ENCODE measurements at places on chromosomes 5 and 9.

GRCh38 chr9:138112090-138112748 lies 234.6 kb downstream of the CACNA1B start:
- H3K4me1 ChIP-seq, result no peaks in the 10 kb centered on the region
- H3K27ac ChIP-seq, result no peak overlapping the region
- no peaks in the 10 kb centered on the region for H3K36me3 ChIP-seq
- H3K27me3 ChIP-seq, result no peaks in the 10 kb centered on the region
- DNase-seq, result no peak

DNA sequence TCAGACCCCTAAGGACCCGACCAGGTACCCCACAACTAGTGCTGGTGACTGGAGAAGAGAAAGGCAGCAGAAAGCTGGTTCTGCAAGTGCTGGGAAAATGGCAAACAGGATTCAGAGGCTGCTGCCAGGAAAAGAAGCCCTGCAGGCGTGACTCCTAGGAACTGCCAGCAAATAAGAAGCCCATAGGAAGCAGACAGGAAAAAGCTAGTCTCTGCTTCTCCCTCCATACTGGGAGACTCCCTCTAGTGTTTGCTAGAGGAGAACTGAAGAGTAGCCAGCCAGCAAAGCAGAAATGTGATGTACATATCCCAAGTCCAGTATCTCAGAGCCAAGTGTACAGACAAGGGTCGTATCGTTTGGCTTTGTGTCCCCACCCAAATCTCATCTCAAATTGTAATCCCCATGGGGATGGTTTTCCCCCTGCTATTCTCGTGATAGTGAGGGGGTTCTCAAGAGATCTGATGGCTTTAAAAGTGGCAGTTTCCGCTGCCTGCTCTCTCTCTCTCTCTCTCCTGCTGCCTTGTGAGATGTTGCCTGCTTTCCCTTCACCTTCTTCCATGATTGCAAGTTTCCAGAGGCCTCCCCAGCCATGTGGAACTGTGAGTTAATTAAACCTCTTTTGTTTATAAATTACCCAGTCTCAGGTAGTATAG lies 38.1 kb upstream of the TUSC1 start:
- H3K27me3 ChIP-seq, result no peaks in the 10 kb centered on the region
- peak; percentile 80 for DNase-seq
- H3K27ac ChIP-seq, result no peak overlapping the region
- H3K4me3 ChIP-seq, result no peak overlapping the region
- H3K36me3 ChIP-seq, result no peaks in the 10 kb centered on the region
- peaks cover 7% of the 10 kb centered on the region for H3K4me1 ChIP-seq

DNA sequence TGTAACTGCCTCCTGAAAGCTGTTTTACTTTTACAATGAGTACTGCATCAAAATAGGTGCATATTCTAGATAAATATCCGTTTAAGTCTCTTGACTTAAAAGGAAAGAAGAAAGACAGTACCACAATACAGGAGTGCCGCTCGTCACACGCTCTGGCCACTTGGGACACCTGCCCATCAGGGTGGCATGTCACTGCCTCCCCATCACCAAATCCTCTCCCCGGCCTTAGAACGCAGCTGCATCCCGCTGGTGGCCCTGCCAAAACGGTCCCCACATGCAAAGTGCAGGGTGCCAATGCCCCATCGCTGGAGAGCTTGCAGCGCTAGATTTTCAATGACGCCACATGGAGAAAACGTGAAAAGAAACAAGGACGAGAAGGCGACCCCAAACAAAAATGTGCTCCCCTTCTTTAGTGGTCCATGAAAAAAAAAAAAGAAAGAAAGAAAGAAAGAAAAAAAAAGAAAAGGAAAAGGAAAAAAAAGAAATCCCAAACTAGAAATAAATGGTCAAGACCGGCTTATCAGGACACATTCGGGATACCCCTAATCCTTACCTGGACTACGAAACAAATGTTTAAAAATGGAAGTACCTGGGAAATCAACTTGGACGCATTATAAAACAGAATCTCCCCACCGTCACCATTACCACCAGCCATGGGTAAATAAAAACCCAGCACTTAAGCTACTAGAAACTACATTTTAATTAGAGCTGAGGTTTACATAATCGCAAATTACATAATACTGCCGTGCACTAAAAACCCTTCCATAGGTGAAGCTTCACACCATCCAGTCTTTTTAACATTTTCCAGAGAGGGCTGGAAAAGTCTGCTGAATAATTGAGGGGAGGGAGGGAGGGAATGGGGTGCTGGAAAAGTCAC lies 1.0 kb downstream of the ANKH start:
- H3K4me1 ChIP-seq, result no peaks in the 10 kb centered on the region
- DNase-seq, result no peak
- H3K36me3 ChIP-seq, result no peaks in the 10 kb centered on the region
- peaks cover 24% of the 10 kb centered on the region for H3K27me3 ChIP-seq
- peak overlapping the region; percentile 84 for H3K4me3 ChIP-seq

GRCh38 chr9:84822589-84823233 lies 153.2 kb downstream of the NTRK2 start:
- H3K27me3 ChIP-seq, result no peaks in the 10 kb centered on the region
- no peak overlapping the region for H3K4me3 ChIP-seq
- peak; percentile 65 for DNase-seq
- H3K36me3 ChIP-seq, result no peaks in the 10 kb centered on the region
- H3K27ac ChIP-seq, result no peak overlapping the region
- no peaks in the 10 kb centered on the region for H3K4me1 ChIP-seq

DNA sequence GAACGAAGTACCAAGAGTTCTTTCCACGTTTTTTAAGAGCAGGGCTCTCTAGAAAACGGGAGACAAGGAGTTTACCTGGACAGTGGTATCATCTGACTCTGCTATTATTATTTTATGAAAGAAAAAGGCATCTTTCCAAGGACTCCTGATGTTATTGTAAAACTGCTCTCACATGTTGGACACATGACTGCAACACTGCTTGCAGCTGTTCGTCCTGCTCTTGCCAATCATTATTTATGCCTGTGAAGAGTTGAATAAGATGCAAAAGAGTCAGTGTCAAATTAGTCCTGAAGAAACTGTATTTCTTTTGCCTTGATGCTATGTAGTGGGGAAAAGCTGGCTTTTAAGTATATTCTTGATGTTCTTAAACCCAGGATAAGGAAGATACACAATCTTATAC lies 284.5 kb upstream of the PTGER4 start:
- H3K36me3 ChIP-seq, result no peaks in the 10 kb centered on the region
- no peak overlapping the region for H3K4me3 ChIP-seq
- no peaks in the 10 kb centered on the region for H3K4me1 ChIP-seq
- H3K27ac ChIP-seq, result no peak overlapping the region

DNA sequence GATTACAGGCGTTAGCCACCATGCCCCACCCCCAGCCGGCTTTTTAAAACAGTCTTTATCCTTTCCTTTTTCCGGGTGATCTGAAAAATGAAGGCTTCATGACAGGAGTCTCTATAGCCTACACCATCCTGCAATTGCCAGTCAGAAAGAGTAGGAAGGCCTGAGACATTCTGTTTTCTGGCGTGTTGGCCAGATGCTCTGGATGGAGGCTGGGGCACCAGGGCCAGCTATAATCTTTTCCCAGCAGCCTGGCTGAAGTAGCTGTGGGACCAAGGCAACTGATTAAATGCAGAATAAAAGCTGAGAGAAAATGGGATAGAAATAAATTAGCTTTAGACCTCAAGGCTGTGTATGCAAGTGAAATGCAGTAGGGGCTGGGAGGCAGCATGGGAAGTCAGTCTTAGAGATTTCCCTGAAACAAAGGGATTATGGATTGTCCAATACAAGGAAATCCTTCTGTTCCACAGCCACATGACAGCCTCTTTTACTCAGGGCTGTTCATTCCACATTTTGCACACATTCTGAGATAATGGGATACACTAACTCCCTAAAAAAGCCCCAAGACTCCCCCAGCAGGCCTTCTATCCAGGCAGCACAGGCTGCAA lies 116.0 kb upstream of the LRRTM2 start:
- peak; percentile 26 for DNase-seq
- no peaks in the 10 kb centered on the region for H3K4me1 ChIP-seq
- peak overlapping the region; percentile 16 for H3K27ac ChIP-seq
- no peak overlapping the region for H3K4me3 ChIP-seq

DNA sequence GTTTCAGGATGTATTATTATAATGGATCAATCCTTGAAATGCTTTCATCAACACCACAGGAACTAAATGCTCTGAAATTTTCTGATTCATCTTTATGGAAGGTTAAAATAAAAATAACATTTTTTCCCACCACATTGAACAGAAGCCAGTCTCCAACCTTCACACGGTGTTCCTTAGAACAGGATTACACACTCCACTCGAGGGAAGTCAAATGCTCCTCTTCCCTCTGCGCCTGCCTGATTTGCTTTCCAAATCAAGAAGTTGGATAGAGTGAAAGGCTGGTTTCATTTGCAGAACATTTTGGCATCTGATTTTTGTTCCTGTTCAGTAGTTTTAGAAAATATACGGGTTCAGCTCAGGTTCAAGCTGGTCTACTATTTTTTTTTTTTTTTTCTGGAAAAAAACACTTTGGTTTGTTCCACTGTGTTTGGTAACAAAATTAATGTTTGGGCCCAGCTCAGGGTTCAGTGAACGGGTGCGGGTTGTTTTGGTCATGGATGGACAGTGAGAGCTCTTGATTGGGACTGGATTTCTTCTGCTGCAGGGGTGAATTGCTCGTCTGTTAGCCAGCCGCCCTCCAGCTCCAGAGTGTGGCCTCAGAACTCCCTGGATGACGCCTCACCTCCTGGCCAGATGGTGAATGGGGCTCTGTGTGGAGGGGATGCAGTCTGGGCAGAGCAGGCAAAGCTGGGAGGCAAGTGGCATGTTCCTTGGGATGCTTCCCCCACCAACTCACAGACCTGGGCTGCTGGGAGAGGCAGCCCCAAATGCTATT lies 82.4 kb upstream of the STC2 start:
- DNase-seq, result no peak
- no peaks in the 10 kb centered on the region for H3K27me3 ChIP-seq
- H3K36me3 ChIP-seq, result no peaks in the 10 kb centered on the region
- no peak overlapping the region for H3K4me3 ChIP-seq

DNA sequence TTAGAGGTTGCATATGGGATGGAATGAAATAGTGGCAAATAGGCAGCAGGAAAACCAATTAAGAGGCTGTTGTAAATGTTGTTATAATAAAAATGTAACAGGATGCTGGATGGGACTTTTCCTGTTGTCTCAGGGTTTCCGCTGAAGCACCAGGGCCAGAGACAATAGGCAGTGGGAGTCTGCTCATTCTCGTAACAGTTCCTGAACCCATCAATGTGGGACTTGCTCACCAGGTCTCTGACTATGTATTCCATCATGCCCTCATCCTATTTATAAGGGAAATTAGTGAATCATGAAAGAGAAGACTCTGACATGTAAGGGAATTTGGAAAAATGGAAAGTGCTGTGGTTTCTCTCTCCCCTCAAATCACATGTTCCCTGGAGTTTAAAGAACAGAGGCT lies 23.5 kb upstream of the SSBP2 start:
- no peaks in the 10 kb centered on the region for H3K4me1 ChIP-seq
- DNase-seq, result no peak
- no peak overlapping the region for H3K4me3 ChIP-seq
- H3K27ac ChIP-seq, result no peak overlapping the region
- H3K27me3 ChIP-seq, result no peaks in the 10 kb centered on the region
- H3K36me3 ChIP-seq, result no peaks in the 10 kb centered on the region

- no peak overlapping the region for H3K4me3 ChIP-seq
- H3K27ac ChIP-seq, result no peak overlapping the region
- H3K27me3 ChIP-seq, result no peaks in the 10 kb centered on the region
- H3K4me1 ChIP-seq, result no peaks in the 10 kb centered on the region
- DNase-seq, result no peak
Measured at GRCh38 chr9:93236541-93237206, 52.7 kb downstream of the WNK2 start.

- H3K4me3 ChIP-seq, result no peak overlapping the region
- no peaks in the 10 kb centered on the region for H3K36me3 ChIP-seq
- DNase-seq, result no peak
Measured at GRCh38 chr5:74095871-74096270, 469.9 kb downstream of the ARHGEF28 start.

DNA sequence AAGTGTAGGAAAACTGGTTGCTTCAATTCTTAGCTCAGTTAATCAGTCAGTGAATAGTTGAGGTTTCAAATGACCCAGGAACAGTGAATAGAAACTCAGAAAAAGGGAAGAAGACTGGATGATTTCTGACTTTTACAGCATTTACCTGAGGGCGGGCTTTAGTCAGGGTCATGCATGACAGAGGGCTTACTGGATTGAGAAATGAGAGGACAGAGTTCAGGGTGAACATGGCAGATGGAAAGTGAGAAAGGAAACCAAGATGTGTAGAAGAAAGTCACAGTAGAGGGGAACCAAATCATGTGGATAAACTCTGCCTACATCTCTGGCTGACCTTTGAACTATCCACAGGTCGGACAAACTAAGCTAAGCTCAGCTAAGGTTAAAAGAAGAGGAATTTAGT lies 596.0 kb downstream of the SEMA5A start:
- H3K4me1 ChIP-seq, result no peaks in the 10 kb centered on the region
- H3K27ac ChIP-seq, result no peak overlapping the region
- no peak for DNase-seq
- H3K36me3 ChIP-seq, result no peaks in the 10 kb centered on the region

- H3K4me1 ChIP-seq, result peaks cover 6% of the 10 kb centered on the region
- H3K4me3 ChIP-seq, result no peak overlapping the region
- H3K36me3 ChIP-seq, result no peaks in the 10 kb centered on the region
- H3K27ac ChIP-seq, result no peak overlapping the region
Measured at GRCh38 chr5:72252008-72252407, 68.0 kb downstream of the MRPS27 start.

All from endodermal cell (in vitro differentiated cells).